Activated CD8-positive, alpha-beta memory T cell treated with anti-CD3 and anti-CD28 coated beads for 4 hours (primary cell): ENCODE measurements at places on chromosomes 11 and 22.

DNA sequence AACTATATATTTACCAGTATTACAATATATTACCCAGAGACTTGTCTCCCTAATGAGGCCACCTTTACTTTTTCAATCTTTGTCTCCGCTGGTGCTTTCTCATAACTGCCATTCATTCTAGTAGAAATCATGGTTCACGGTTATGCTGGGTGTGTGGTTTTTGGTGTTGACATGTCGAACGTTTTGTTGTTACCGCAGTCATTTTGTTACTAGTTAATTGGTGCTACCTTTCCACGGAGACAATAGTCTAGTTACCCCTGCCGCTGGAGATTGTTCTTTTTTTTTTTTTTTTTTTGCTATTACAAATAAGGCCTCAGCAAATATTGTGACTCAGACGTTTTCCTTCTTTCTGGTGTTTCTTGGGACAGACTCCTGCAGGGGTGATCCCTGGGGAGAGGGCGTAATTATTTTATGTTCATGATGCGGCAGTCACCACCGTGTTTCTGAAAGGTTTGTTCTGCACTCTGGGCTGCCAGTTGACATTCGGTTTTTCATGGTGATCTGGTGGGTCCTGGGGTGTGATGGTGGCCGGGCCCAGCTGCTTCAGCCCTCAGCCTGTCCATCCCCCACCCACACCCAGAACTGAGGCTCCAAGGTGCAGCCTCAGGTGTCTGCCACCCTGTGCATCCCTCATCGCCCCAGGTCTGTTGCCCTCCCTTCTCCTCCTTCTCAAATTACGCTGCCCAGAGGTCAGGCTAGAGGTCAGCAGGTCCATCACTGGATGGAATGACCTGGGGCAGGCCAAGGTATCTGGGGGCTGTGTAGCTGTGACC is 28.6 kb downstream of the LRP5 start:
- no peak for DNase-seq

- DNase-seq = no peak
Observed at GRCh38 chr11:22581354-22582150, 44.1 kb downstream of the FANCF start.

- DNase-seq = no peak
Observed at GRCh38 chr11:43866969-43867368, 13.7 kb upstream of the ALKBH3 start.

DNA sequence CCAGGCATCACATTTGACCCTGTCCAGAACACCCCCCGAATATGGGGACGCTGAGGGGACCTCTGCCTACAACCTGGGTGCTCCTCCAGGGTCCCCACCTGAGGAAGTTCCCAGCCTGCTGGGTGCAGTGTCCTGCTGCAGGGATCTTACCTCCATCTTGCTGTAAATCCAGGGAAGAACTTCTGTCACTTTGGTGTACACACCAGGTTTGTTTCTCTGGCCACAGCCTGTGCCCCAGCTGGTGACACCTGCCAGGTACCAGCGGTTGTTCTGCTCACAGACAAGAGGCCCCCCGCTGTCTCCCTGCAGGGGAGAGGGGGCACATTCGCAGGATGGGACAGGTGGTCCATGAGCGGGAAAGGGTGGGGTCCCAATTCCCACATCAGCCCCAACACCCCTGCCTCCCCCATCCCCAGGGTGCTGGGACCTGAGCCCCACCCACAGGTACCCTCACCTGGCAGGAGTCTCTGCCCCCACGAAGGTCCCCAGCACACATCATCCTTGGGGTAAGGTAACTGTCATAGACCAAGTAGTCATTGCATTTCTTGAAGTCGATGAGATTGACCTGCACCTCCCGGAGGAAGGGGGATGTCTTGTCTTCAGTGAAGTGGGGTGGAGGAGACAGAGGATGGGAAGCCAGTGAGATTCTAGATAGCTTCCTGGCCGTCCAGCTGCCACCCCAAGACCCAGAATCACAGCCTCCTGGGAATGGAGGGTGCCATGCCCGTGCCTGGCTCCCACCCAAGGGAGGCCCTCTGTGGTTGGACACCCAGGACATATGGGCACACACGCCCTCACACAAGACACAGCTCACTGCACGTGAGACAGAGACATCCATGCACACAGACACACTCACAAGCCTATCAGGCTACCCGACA is 25.5 kb downstream of the TMPRSS13 start:
- DNase-seq = no peak

- DNase-seq = no peak
Observed at GRCh38 chr11:2211113-2211971, 39.7 kb upstream of the TH start.

DNA sequence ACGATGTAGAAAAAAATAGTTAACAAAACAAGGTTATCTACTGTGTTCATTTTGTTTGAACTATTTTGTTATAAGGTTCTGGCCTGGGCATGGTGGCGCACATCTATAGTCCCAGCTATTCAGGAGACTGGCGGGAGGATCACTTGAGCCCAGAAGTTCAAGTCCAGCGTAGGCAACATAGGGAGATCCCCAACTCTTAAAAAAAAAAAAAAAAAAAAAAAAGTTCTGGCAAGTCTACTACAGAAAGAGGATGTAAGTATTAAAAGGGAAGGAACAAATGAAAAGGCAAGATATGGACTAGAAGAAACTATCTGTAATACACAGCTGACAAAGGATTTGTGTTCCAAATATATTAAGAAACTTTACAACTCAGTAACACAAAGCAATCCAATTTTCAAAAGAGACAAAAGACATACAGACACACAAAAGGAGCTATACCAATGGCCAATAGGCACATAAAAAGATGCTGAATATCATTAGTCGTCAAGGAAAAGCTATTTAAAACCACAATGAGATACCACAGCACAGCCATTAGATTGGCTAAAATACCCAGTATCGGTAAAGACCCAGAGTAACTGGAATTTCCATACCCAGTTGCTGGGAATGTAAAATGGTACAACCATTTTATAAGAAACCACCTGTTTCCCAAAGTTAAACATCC is 27.4 kb downstream of the RRAS2 start:
- no peak for DNase-seq
